ENCODE measurements at places on chromosomes 6 and 20. TPM values are rescaled to one million over a fixed set of nuclear protein-coding genes. Genes with fewer than 3 reads are reported as not detected.

The VGLL2 gene
- total RNA-seq = not detected

GRCh38 chr6:3367630-3368029, 89.2 kb downstream of the SLC22A23 start:
- no peak for DNase-seq

GRCh38 chr20:49697071-49697470, 16.6 kb downstream of the B4GALT5 start:
- DNase-seq = no peak

DNA sequence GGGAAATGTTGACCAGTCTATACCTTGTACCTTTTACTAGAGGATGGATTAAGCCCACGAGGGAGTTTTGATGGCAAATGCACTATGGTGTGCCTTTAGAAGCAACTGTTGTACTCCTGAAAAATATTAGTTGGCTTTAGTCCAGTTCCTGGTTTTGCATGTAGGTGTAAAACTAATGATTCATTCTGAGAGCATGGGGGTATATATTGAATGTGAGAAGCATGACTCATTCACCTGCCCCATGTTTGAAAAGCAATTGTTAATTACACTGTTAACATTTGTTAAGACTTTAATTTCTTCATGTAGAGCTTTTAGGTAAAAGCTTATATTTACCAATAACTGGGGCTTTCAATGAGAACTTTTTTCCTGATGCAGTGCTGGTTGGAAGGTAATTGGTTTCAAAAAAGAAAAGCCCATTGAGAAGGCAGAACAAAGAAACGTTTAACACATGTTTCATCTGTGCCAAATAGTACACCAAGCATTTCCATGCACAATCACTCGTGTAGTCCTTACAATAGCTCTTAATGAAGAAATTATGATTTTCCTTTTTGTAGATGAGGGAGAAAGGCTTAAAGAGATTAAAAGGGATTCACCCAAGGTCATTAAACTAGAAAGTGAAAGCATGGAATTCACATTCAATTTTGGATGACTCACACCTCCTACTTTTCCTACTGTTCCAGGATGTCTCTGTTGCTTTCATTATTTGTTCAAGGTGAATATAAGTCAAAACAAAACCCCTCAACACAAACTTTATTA, 134.1 kb downstream of the CCDC170 start:
- DNase-seq = no peak

The SLCO4A1 gene
- total RNA-seq = 1.9 TPM

DNA sequence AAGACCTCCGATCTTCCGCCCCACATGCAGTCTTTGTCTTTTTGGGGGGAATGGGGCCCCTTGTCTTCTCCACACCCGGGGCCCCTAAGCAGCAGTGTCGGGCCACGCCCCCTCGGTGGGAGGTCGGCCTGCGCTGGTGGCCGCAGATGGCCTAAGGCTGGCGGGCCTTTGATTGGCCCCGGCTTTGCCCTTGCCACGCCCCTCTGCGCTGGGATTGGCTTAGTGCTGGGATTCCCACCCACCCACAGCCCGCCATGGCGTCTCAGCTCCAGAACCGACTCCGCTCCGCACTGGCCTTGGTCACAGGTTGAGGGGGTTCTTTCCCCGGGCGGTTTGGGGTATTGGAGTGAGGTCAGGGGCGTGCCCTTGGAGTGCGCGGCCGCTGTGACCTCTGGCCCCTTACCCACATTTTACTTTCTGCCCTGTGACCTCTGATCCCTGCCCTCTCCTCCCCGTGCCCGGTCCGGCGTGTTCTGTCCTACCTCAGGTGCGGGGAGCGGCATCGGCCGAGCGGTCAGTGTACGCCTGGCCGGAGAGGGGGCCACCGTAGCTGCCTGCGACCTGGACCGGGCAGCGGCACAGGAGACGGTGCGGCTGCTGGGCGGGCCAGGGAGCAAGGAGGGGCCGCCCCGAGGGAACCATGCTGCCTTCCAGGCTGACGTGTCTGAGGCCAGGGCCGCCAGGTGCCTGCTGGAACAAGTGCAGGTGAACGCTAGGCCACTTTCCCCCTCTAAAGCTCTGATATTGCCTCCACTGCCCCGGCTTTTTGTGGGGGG, at the start of gene HSD17B8:
TSS of gene HSD17B8 (plus strand) at position 241 of the 776 bp plus-strand sequence. CDS start at position 255, 14 bp downstream.
- DNase-seq = peak; percentile 88

The LYRM4 gene
- total RNA-seq = 14.6 TPM

DNA sequence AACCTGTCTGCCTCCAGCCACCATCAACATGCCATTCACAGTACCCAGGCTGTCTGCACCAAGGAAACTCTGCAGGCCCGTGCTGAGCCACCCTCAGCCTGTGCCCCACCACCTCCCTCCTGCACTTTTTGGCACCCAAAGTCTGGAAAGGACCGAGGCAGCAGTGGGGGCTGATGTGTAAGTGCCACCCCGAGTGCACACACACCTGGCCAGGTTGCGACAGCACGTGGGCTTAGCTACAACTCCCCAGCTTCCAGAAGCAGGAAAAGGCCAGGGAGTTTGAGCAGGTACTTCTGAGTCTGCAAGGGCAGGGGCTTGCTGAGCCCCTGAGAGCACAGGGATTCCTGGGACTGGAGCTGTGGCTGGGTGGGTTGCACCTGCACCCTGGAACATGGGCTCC, 303.3 kb upstream of the OPRM1 start:
- DNase-seq = no peak
